ENCODE measurements at places on chromosomes 5 and 9.

DNA sequence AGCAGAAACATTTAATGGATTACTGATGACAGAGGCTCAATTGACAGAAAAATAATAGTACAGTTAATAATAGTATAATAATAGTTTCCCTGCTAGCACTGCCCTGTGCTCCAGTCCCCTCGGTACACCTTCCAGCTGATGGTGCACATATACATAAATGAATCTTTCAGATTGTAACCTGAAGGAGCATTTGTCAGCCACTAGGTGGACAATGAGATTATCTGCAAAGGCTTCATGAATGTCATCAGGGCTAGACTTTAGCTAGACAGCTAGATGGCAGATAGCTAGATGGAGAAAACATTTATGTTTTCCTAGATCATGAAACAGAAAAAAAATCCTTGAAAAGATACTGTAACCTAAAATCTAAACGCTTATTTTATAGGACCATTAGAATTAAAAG lies 304.4 kb upstream of the SMC2 start:
- no peak for DNase-seq

GRCh38 chr5:32500181-32500580 lies 55.6 kb upstream of the ZFR start:
- no peak for DNase-seq

DNA sequence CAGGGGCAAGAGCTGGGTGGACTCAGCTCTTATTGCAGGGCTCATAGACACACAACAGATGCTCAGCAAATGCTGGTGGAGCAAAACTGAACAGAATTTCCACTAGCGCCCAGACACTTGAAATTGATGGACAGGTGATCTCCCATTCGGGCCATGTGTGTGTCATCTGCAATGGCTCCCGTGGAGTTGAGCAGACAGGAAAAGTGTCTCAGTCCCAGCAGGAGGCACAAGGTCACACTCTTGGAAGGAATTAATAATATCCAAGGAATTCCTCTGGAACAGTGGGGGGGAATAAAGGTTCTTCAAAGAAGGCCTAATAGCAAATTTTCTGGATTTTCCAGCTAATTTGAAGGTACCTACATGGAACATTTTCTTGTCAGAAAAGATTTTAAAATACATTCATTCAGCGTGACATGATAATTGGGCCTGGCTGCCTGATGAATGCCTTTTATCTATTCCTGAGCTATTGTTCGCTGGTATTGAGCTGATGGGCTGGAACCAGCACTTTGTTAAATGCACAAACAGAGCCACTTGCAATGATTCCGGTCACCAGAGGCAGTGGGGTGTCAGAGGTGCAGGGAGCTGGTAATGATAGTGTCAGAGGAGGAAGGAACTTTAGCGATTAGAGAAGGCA lies 31.5 kb upstream of the ALDH1B1 start:
- no peak for DNase-seq

- no peak for DNase-seq
Observed at GRCh38 chr9:89179540-89179894, 899 bp upstream of the SHC3 start.

DNA sequence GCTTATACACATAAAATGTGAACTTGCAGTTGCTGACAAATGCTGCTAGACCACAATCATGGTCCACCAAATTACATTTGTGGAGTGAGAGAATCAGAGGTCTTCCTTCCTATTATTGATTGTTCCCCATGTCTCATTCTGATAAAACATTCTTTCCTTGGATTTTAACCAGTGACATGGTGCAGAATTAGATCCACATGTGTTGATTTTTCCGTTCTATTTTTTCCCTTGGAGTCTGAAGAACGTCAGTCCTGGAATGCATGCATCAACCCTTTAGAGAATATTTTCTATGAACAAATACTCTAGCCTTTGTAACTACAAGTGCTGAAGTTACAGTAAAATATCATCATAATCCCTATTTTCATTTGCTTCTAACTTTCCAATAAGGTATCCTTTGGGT lies 170.7 kb upstream of the SPRY4 start:
- DNase-seq, result peak; percentile 75

DNA sequence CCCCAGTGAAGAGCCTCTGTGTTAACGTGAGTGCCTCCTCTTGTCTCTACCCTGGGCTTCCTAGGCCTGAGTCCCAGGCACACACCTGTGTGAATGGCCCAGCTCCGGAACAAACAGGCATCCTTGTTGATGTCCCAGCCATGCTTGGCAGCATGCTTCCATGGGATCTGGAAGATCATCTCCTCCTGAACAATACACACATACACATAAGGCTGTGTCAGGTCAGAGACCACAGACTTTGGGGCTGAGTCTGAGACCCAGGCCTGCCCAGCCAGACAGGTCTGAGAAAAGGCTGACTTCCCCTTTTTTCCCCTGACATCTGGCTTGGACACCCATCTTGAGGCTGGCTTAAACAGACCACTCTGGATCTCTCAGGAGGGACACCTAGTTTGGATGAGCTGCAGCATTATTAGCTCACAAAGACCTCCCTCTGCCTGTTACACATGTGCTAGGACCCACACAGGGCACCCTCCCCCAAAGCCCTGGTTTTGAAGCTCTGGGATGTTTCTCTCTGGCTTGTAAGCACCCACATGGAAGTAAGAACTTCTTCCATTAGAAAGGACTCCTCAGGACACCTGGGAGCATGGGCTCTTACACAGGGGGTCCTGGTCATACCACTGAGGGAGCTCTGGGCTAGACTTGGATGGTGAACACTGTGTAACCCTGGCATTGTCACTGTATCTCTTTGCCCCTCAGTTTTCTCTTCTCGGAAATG lies 2.6 kb downstream of the IRF1 start:
- no peak for DNase-seq

GRCh38 chr9:128416014-128416413 lies 4.6 kb upstream of the CERCAM start:
- no peak for DNase-seq

DNA sequence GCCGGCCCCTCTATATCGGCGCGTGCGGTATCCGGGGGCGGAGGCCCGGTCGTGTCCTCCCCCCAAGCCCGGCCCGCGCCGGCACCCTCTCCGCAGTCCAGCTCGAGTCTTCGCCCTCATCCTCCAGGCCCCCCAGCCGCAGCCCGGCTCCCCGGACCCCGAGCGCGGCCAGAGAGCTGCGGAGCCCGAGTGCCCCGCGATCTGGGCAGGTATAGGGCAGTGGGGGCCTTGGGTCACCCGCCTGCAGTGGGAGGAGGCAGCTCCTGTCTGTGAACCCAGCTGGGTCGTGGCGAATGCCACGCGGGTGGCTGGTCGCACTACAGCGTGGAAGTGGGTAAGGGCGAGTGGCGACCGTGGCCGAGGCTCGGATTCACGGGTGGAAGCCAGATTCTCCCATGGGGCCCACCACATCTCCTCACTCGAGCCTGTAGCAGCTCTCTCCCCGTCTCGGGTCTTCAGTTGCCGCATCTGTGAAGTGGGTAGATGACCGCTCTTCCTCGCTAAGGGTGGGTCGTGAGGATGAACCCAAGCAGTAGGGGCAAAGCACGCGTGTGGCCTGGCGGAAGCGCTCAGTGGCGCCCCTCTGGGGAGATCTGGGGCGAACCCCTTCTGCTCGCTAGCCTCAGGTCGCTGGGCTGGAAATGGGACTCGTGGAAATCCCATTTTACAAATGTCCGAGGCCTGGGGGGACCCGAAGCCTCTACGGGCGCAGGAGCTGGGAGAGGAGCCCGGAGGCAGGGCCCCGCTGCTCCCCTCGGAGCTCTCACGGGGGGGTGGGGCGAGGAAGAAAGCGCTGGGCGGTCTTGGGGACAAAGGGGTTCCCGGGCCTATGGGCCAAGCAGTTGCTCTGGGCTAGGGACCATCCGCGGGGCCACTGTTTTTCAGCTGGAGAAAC lies 1.9 kb downstream of the NR5A1 start:
- no peak for DNase-seq

DNA sequence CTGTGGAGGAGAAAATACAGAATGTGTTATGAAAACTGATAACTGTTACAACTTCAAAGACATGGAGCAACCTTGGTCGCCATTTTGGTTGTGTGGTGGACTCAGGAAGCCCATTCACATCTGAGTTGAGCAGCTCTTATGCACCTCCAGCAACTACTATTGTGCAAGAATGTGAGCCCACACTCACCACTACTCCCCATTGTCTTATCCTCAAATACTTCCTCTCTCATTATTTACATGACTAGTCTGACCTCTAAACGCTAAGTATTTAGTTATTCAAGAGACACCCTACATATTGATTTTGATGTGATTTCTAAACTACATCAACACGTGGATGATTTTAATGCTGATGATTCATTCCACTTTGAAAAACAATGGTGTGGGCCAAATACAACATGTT lies 516.6 kb upstream of the CLINT1 start:
- no peak for DNase-seq

Data from muscle of back (tissue), 13 donors.